ENCODE measurements at places on chromosomes 4 and X.

GRCh38 chrX:153927672-153927921 lies 1.5 kb upstream of the ARHGAP4 start:
- no peak for DNase-seq

- DNase-seq: no peak
Observed at GRCh38 chr4:81494031-81494431, 22.3 kb upstream of the RASGEF1B start.

- DNase-seq: no peak
Observed at GRCh38 chrX:136138939-136139338, 8.4 kb upstream of the FHL1 start.

GRCh38 chrX:7109838-7110793 lies 37.4 kb upstream of the STS start:
- DNase-seq: no peak

DNA sequence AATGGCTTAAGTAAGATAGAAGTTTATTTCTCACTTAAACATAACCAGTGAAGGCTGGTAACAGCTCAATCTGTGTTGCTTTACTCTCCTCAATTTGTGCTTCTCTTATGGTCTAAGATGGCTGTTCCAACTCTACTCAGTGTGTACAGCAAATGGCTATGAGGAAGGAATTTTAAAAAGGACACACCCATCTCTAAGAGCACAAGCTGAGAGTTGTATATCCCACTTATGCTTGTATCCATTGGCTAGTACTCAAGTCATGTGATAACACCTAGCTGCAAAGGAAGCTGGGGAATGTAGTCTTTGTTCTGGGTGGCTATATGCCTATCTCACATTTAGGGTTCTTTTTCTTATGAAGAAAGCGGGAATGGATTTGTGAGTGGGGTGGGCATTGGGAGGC lies 63.3 kb downstream of the GPAT3 start:
- no peak for DNase-seq

GRCh38 chrX:22124098-22124497 lies 92.0 kb downstream of the PHEX start:
- no peak for DNase-seq

GRCh38 chrX:150768580-150769190 lies 75.5 kb downstream of the MTMR1 start:
- no peak for DNase-seq

DNA sequence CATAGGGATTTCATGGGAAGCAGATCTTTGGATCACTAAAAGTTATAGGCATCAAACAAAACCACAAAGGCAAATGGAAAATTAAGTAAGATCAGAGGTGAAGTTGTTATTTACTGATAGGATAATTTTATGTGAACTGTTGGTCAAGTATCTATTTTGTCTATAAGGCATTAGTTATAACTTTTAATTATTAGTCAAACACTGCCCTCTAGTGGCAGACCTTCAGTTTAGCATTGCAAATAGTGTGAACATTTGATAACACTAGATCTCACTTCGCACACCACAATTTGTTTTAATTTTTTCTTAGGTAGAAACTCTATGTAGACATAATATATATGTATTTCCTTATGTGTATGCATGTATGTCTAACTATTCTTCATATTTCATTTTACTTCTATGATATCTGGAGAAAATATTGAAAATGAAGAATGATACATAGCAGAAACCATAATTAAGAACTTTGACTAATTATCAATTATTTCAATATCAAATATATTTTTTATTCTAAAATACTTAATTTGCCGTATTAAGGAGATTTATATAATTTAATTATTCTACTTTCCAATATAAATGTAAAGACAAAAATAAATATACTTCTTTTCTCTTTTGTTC lies 214.5 kb upstream of the TACR3 start:
- no peak for DNase-seq

GRCh38 chrX:139049465-139049864 lies 337.9 kb upstream of the FGF13 start:
- DNase-seq: no peak

- DNase-seq: no peak
Observed at GRCh38 chr4:7516096-7516772, 81.5 kb upstream of the PSAPL1 start.

GRCh38 chrX:38881066-38881465 lies 79.8 kb downstream of the MID1IP1 start:
- DNase-seq: no peak

All from GDM1 (cell line).